ENCODE measurements at places on chromosomes 1 and 21.

GRCh38 chr1:181655756-181656155, 172.4 kb downstream of the CACNA1E start:
- DNase-seq, result no peak

DNA sequence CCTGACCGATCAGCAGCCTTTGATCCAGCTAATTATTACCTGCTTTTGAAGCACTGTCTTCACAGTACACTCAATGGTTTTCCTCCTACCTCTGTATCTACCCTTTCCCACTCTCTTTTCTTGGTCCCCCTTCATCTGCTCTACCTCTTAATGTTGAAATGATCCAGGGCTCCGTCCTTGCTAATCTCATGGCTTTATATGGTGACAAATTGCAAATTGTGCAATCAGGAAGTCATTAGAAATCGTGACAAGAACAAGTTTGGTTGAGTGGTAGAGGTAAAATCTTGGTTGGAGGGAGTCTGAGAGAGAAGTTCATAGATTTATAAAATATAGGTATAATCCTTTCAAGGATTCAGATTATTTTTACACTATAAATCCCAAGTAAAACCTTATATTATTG, 9.6 kb upstream of the CYB5R1 start:
- DNase-seq, result no peak

DNA sequence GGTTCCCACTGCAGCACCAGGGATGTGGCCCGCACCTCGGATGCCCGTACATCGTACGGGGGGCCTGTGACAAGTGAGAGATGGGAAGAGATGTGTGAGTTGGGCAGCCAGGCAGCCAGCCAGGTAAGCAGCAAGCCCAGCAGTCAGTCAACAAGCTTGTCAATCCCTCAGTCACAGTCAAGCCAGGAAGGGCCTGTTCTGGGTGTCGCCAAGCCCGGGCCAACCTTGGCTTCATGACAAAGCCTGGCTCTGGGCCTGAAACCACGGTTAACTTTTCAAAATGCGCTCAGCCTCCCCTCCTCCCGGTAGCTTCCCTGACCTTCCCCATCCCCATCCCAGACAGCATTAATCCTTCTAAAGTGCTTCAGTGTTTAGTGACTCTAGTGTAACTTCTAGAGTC, 31.8 kb downstream of the MYOM3 start:
- no peak for DNase-seq

DNA sequence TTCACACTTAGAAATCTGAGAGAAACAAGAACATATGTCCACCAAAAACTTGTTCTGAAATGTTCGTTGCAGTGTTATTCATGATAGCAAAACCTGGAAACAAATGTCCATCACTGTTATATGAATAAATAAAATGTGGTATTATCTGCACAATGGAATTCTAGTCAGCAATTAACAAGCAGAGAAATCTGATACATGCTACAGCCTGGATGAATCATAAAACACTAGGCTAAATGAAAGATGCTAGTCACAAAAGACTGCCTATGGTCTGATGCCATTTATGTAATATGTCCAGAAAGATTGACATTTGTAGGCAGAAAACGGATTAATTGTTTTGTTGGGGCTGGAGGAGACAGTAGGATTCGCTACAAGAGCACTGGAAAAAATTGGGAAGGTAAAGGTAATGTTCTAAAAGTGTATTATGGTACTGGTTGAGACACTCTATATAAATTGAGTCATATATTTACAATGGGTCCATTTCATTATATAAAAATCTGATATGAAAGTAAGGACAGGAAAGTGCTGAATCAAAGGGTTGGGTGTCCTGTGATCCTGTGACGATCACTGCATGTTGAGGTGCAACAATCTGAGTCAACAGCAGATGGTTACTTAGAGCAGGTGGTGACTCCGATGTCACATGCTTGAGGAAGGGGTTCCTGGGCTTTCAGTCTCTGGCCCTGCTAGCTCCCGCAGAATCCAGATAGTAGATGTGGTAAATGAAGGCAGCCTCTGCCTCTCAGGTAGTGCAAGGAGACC, 102.1 kb upstream of the NBPF4 start:
- no peak for DNase-seq

DNA sequence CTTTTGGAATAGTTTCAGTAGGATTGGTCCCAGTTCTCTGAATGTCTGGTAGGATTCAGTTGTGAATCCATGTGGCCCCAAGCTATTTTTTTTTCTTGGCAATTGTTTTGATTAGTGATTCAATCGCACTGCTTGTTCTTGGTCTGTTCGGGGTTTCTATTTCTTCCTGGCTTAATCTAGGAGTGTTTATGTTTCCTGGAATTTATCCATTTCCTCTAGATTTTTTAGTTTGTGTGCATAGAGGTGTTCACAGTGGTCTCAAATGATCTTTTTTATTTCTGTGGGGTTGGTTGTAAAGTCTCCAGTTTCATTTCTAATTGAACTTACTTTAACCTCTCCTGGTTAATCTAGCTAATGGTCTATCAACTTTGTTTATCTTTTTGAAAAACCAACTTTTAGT, 117.6 kb downstream of the NME7 start:
- no peak for DNase-seq

- DNase-seq, result no peak
These were observed 33.4 kb downstream of the DIPK1A start for GRCh38 chr1:92927870-92928269.

DNA sequence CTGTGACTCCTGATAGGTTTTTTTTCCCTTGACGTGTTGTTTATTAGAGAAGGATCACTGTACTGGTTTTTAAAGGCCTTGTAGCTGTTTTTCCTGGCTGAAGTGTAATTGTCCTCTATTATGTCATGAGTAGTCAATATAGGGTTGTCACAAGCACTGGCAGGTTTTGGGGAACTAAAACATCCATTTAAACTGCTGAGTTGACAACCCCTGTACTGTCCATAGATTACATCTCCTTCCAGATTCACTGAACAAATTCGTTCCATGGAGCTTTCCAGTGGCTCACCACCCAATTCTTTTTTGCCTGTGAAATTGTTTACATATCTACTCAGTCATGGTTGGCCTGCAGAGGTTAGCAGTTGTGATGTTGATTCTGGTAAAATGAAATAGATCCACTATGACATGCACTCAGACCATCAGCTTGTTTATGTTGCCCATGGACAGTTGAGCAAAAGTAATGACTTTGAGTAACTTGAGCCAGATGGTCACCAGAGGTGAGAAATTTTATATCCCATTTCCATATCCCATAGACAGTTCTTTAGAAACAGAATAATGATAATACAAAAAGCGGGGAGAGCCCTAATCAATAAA, 59.9 kb upstream of the QSOX1 start:
- no peak for DNase-seq

DNA sequence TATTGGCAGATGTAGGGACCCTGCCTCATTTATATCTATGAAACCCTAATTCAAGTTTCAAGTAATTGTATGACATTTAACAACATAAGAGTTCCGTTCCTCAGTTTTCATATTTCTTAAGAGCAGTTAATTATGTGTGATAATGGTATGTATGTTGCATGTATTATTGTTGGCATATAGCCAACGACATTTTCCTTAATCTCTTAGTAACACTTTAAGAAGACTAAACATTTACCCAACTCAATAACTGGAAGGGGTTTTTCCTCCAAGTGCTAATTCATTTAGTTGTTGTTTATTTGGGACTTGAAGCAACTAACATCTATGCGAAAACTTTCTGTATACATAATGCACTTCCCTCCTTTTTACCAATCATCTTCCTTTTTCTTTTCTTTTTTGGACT, 1.5 kb upstream of the RALGPS2 start:
- no peak for DNase-seq

GRCh38 chr21:36059823-36060158, 535 bp downstream of the SETD4 start:
- DNase-seq, result no peak

GRCh38 chr1:89995598-89996449, 914 bp downstream of the ZNF326 start:
- DNase-seq, result no peak

- DNase-seq, result no peak
These were observed 2.1 kb downstream of the KDM5B start for GRCh38 chr1:202805886-202806844.

- peak; percentile 67 for DNase-seq
These were observed 235.3 kb upstream of the C1orf105 start for GRCh38 chr1:172185211-172185610.

GRCh38 chr1:8439015-8439702, 121.2 kb downstream of the SLC45A1 start:
- DNase-seq, result peak; percentile 92

DNA sequence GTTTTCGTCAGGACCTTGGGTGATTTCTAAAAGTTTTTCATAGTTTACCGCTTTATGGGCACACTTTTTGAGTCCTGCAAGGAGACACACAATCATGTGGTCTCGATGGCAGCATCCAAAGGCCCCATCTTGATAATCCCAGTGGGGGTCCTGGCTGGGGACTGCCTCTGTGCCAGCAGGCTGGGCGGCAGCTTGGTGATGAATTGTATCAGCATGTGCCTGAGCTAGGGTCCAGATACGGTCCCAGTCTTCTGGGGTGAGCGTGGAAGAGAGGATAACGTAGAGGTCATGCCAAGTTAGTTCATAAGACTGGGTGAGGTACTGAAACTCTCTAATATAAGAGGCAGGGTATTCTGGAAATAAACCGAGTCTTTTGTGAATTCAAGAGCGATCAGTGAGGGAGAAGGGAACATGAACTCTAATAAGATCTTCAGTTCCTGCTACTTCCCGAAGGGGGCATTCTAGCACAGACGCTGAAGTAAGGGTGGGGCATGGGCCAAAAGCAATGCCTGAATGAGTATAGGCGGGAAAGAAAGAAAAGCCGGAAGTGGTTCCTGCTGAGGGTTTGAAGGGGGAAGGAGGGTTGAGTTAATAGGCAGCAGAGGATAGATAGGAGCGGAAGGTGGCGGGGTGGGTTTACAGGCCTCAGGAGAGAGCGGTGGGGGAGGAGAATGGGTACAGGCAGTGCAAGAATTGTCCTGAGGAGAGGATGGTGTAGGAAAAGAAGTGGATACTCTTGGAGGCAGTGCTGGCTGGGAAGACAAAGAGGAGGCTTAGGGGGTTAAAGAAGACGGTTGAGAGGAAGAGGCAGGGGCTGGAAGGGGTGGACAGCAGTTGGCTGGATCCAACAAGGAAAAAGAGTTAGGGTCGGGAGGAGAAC, 1.6 kb downstream of the ERVH48-1 start:
- peak; percentile 88 for DNase-seq

GRCh38 chr1:74689621-74690363, 16.2 kb upstream of the ERICH3 start:
- DNase-seq, result peak; percentile 49

DNA sequence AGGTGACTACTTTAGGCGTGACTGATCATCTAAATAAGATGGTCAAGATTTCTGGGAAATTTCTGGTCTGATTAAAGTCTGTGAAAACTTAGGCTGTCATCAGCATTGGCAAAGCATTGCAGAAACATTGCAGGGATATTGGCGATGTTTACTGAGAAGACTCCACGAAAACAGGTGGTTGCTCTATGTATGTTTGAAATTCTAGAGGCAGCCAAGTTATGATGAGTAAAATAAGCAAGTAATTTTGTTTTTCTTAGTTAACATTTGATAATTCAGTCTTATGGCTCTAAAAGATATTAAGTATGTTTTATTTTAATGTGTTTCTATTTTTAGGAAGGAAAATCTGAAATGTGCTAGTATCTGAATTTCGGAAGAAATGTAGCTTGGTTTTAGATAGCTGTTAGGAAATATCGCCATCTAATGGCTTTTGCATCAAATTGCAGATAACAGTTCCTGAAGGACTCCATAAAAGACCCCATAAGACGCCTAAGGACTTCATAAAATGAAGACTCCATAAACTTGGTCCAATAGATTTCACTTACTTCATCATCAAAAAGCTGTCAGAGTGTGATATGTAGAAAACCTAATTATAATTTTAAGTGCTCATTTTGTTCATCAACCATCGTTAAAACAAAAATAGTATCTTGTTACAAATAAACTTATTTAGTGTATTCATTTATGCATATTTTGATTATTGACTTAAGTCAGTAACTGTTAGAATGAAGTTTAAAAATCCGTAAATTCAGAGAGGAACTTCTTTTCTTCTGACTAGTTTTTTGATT, 344.6 kb downstream of the RYR2 start:
- no peak for DNase-seq

GRCh38 chr1:15273274-15273673, 26.3 kb downstream of the FHAD1 start:
- DNase-seq, result no peak

- no peak for DNase-seq
These were observed 5.0 kb upstream of the H6PD start for GRCh38 chr1:9229549-9229948.

GRCh38 chr1:72221811-72222210, 60.5 kb downstream of the NEGR1 start:
- DNase-seq, result no peak

- no peak for DNase-seq
These were observed 282.6 kb downstream of the DSCAM start for GRCh38 chr21:40564318-40564717.

- peak; percentile 68 for DNase-seq
These were observed 27.8 kb upstream of the RNF187 start for GRCh38 chr1:228459091-228459993.

DNA sequence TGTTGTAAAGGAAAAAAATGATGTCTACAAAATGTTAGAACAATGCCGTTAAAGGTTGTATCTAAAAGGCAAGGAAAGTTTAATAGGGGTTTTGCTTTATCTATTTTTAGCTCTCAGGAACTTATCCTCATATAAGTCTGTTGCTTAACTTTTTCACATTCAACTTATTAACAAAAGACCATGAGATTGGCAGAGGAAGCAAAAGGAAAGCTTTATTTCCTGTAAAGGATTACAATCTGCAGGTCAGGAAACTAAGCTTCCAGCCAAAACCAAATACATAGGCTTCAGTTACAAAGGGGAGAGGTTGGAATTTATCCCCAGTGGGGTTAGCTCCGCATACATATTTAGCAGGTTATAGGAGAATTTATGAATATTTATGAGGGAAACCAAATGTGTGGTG, 58.7 kb upstream of the KIAA1614 start:
- no peak for DNase-seq

DNA sequence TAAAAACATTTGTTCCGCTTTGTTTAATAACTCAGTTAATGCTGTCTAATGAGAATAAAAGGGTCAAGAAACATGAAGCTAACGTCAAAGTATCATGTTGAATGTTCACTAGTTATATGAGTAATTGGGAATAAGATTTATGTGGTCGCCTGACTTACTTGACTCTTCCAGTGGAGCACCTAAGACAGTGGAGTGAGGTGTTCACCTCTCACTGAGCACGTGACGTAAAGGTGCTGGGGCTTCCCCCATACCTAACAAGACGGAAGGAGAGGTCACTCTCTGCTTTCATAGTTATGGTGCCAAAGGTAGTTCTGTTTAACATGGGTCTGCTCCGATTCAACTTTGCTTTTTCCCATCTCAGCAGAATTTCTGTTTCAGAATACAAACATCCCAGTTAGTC, 686 bp downstream of the KMO start:
- no peak for DNase-seq

- DNase-seq, result no peak
These were observed 38.8 kb upstream of the STMN1 start for GRCh38 chr1:25944986-25945385.

DNA sequence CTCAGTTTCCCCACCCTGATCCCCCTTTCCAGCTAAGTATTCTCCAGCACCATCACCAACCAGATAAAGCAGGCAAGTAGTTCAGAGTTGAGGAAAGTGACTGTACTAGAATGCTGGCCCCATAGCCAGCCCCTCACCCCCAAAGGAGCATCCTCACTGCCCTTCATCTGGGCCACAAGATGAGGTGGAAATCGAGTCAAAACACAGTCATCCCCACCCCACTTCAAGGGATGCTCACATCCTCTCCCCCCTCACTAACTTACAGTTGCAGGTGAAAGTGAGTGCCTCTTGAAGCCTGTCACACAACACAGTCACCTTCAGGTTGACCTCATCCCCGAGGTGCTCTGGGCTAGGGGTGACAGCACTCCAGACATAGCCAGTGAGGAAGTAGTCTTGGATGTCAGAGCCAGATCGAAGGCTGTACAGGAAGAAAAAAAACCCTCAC, 30.4 kb downstream of the PIK3C2B start:
- DNase-seq, result no peak
